ENCODE measurements at places on chromosomes 4 and X.

DNA sequence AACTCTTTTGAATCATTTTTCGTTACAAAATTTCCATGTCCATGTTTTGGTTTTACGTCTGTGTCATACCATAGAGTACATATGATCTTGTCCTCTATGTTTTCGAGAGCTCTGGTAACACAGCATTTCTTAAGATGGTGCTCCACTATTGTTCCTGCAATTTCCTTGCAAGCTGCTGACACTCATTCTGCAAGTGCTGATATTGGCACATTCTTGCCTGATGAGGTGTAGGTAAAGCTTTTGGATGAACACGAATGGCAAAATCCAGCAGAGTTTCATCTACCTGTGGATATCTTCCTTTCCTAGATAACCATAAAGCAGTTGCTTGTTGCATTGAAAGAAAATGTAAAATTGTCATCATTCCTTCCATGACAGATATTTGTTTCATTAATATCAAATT, 41.3 kb downstream of the MAGEB17 start:
- no peak for DNase-seq

DNA sequence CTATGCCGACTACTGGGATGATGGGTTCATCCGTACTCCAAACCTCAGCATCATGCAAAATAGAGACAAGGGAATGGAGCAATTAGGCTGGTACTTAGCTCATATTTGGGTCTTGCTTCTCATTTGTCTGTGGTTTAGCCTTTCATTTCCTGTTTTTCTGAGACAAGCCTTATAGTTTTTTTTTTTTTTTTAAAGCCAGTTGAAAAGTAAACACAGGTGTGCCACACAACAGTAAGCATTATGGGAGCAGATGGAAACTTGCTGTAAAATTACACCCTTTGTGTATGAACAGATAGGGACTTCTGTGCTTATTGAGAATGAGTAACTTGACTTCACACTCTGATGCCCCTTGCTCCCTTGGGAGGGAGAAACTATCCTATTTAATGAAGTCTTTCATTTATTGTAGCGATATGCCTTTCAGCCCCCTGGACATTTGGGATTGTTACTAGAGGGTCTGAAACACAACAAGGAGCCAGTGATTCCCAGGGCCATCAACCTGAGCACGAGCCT, 13.7 kb downstream of the RASSF6 start:
- no peak for DNase-seq

DNA sequence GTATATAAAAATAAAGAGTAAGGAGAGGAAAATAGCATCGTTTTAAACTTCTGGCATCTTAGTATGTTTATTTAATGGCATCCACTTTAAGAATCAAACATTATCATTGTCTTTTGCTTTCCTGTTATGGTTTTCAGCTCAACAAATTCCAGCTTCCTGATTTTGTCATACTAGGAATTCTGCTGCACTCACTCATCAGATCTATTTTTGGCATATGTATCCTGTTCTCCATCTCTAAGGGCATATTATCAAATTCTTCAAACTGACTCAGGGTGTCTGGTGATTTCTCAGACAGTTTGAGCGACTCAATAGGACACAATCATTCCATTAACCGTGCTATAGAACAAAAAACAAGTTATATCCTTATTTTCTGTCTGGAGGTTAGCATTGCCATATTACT, 248.5 kb upstream of the DIAPH2 start:
- DNase-seq, result no peak

DNA sequence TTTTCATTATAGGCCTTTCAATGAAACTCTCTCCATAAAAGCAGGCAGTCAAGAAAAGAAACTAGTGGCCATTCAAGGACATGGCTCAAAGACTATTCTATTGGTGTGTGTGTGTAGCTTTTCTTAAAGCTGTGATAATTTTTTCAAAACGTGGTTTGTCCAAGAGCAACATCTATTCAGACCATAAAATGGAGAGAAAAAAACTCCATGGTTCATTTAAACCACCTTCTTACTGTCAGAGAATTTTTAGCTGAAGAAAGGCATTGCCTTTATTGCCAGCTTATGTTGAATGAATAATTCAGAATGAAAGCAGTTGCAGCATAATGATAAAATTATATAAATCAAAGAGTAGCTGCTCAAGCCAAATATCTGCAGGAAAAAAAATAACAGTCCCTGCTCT, 325.5 kb downstream of the PCDH18 start:
- no peak for DNase-seq

DNA sequence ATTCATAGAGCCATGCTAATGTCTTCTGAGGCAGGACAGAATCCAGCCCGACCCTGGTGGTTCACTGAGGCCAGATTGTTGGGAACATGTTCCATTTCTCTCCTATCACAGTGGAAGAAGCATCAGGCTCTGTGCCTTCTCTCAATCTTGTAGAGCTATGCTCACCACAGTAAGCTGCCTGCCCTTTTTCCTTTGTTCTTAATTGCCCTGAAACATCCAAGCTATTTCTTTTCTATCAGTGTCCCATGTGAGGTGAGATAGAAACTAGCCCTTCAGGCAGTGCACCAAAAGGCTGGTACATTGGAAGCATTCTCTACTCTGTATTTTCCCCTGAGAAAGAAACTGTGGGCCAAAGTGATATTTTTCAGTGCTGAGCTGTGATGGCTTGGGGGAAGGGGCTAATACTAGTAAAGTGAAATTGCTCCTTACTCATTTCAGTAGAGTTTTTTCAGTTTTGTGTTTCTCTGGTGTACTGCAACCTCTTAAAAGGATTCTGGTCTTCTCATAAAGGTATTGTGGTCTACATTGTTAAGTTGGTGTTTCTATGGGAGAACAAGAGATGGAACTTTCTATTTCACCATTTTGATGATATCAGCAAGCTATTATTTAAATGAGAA, 611.2 kb downstream of the RPA4 start:
- DNase-seq, result no peak

DNA sequence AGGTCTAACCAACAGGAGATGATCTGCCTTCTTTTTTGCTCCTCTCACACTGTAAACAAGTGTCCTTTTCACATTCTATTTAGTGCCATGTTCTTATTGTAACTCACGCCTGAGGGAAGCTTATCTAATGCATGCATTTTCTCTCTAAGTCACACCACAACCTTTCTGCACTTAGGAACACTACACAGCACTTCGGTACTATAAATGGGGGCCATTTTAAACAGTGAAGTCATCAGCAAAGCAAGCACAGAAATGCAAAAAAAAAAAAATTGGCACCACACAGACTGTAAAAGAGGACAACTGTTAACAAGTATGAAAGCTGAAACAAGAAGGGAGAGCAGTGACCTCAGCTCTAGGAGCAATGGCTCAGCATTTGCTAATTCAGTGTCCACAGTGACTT, 45.2 kb downstream of the PRSS12 start:
- no peak for DNase-seq

GRCh38 chrX:41449131-41449530, 2.0 kb downstream of the NYX start:
- DNase-seq, result no peak

- no peak for DNase-seq
Observed at GRCh38 chrX:22689290-22689689, 310.5 kb upstream of the DDX53 start.

DNA sequence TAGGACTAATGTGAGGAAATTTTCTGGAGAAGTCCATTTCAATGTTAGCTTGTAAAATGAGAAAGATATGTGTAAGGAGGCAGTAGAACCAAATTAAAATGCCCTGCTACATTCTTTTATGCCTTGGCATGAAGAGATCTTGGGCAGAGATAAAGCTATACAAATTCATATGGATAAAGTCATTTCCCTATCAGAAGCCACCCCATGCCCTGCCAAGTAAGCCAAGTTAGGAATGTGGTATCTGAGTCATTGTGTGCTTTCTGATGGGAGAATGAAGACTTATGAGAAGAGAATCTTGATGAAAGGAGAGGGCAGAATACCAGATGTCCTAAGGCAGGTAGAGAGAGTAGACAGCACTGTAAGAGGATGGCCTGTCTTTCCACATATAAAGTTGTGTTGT, 83.7 kb downstream of the TEX13A start:
- DNase-seq, result no peak

- no peak for DNase-seq
Observed at GRCh38 chr4:14864365-14865030, 137.8 kb upstream of the CPEB2 start.

- DNase-seq, result no peak
Observed at GRCh38 chr4:74942251-74942917, 9.5 kb downstream of the PARM1 start.

DNA sequence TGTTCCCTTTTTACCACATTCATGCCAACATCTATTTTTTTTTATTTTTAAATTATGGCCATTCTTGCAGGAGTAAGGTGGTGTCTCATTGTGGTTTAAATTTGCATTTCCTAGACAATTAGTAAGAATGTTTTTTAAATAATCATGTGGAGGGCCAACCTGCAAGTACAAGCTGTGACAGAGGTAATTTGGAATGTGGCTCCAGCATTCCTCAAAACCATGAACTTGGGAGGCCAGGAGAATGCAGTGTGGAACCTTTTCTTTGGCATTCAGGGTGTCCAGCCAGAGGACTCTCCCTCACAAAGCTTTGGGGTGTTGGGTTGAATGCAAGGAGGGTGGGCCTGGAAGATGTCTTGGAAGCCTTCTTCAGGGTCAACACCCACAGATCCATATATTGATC, 7.3 kb upstream of the TMEM185A start:
- DNase-seq, result no peak

GRCh38 chrX:29659911-29660310, 555.5 kb upstream of the MAGEB2 start:
- DNase-seq, result no peak

DNA sequence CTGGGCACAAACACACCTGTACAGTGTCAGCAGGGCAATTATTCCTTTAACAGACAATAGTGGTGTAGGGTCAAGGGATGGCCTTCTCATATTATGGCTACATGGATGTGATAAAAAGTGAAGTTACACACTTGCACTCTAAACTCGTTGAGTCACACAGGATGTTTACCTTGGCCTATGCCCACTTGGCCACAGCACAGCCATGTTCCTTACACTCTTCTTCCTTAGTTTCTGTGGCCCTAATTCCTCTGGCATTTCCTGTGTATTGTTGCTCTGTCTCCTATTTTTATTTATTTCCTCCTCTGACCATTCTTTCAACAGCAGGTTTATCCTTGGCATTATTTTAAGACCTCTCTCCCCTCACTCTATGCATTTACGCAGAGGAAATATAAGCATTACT, 86.8 kb upstream of the NPFFR2 start:
- no peak for DNase-seq

GRCh38 chrX:32281853-32282252, 929.5 kb downstream of the DMD start:
- DNase-seq, result no peak

DNA sequence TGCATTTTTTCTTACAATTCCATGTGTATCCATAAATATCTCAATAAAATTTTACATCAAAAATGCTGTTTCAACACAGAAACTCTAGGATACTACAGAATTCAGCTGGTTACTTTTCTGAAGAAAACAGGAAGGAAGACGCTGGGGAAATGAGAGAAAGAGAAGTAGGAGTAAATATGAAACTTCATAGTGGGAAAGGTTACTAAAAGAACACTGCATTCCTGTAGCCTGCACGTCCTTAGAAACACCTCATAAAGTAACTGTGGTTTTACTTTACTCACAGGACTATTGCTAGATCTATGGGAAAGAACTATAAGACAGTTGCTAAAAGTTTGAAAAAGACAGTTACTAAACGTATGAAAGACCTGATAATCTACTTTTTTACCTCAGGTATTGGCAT, 23.1 kb downstream of the ATP11C start:
- no peak for DNase-seq

GRCh38 chr4:721261-722168, 15.9 kb downstream of the PCGF3 start:
- no peak for DNase-seq

DNA sequence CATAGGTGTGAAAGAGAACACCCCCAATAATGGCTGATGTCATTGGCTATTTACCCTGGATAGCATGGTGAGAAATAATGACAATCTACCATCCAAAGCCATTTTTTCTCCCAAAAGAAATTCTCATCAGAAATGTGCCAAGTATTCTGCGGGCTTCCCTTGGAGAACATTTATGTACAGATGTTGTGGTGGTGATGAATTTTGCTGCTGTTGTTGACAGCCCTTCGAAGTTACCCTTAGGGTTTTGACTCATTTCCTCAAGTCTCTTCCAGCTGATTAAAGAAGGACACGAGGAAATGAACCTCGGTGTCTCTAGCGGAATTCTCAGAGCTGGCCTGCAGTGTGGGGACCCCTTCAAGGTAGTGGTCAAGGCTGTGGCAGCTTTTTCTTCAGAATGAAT, 3.4 kb downstream of the KIT start:
- no peak for DNase-seq

- DNase-seq, result no peak
Observed at GRCh38 chr4:65071564-65071963, 598.7 kb downstream of the EPHA5 start.

GRCh38 chr4:71360844-71361243, 22.0 kb downstream of the SLC4A4 start:
- DNase-seq, result no peak

DNA sequence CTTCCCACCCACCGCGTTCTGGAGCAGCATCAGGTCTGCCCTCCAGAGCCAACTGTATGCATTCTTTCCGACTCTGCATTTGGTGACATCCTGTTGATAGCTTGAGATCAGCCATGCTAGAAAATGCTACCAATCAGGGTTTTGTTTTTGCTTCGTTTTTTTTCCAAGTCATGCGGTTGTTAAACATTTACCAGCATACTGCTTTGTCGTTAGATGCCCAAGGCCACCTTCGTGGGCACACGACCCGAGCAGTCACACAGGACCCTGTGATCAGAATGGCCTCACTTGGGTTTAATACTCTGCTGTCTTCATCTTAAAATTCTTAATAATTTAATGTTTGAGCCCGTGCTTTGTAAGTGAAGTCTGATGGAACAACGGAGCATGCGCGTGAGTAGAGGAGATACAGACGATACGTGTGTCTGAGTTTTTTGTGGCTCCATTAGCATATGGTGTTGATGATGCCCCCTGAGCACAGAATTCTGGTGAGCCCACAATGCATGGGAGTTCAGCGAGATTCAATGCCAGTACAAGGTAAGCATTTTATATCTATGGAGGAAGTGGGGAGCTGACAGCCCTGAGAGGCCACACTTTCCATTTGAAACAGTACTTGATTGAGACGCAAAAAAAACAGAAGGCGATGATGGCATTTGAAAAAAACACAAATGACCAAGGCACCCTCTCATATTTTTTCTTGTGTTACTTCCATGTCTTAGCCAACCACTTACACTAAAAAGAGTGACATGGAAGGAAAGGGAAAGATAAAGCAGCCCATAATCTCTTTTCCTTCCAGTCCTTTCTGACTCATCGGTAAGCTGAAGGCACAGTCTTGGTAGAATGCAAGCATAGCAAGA, 323.6 kb downstream of the BCOR start:
- DNase-seq, result no peak

DNA sequence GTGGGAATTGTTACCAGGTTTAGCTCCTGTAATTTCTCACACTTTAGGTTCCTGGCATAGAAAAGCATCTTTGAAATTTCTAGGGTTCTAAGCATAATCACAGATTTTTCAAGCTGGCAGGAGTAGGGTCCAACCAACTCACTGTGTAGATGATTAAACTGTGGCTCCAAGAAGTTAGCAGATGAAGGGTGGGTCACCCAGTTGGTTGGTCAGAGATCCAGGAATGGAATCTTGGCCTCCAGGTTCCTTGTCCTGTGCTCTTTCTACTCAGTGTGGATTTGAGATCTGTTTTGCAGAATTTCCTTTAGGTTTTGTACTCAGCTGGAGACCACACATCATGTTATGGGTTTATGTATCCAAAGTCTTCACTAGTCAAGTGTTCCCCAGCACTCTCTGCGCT, 90.3 kb upstream of the MAML3 start:
- DNase-seq, result no peak
